ENCODE measurements at places on chromosomes 2 and 18.

DNA sequence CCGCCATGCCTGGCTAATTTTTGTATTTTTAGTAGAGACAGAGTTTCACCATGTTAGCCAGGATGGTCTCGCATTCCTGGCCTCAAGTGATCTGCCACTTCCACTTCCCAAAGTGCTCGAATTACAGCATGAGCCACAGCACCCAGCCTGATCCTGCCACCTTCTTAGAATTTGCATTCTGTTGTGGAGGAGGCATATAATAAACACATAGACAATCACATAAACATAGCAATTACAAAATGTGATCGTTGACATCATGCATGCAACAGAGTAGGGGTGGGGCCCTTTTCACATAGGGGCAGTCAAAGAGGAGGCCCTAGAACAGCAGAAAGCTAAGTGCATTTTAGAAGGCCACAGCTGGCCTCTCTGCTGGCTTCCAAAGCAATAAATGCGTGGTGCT is 39.9 kb upstream of the TSPYL6 start:
- DNase-seq: no peak

DNA sequence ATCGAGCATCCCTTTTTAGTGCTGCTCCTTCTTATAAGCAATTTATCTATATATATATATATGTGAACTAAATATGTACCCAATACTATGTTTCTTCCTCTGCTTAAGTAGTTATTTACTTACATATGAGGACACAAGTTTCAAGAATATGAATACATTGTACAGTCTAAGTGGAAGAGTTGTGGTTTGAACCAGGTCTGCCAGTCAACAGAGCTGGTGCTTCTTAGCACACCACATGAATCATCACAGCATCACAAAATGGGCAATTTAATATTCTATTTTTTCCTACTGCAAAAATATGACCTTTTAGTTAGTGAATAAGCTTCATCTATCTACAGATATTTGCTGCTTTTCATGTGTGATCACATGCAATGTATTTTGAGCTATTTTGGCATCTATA is 64.4 kb upstream of the SPAG16 start:
- DNase-seq: no peak

DNA sequence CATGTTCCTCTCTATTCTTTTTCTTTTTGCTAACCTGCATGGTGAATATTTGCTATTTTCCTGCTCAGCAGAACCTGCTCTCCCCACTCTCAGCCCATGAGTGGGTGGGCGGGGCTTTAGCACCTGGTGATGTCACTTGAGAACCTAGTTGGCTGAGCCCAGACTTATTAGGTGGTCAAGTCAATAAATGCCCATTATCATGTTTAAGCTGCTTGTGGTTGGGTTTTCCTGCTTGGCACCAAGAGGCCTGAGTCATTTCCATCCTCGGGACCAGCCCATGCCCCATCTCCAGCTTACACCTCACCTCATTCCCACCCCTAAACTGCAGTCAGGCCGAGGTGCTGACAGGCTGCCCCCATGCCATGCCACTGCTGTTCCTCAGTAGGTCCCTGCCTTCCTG is 226.6 kb downstream of the ANKRD30B start:
- no peak for DNase-seq

DNA sequence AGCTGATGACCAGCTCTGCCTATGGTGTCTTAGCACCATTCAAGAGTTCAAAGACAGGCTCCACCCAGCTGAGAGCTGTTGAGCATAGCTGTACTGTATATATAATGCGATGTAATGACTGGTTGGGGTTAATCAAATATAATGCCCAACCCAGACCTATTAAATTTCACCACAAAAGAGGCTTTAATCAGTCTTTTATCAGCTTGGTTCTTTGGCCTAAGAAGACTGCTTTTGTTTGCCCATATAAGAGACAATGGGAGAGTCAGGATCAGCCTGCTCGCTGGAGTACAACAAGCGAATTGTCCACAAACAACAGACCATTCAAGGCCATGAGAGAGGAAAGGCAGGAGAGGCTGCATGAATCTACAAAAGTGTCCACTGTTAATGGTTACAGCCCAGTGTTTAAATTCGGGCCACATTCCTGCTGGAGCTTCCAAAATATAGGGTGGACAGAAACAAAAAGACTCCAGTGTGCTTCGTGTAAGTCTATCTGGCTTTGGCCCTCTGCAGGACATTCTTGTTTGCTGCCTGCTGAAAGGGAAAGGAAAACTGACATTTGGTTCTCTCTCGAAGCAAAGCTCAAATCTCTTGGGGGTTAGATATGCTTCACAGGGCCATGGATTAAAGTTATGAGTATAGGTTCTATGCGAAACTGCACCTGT is 299.0 kb upstream of the FBXO11 start:
- DNase-seq: no peak

DNA sequence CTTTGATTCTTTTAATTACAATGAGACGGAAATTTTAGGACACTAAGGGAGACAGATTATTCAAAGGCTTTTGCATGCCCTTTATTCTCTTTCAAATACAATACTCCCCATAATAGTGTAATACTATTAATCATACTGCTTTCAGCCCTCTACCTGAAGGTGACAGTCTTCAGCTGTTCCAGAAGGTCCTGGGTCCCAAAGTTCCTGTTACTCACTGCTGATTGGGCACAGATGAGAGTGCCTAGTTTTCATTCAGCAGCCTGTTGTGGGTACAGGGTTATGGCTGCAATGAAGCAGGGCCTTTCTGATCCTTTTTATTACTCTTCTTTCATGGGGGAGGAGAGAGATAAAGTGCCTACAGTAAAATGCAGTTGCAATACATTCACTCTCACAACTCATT is 80.2 kb downstream of the NUP35 start:
- no peak for DNase-seq
